ENCODE measurements at places on chromosomes 6 and 20.

GRCh38 chr6:155026706-155027045 lies 31.6 kb downstream of the TIAM2 start:
- no peak for DNase-seq

GRCh38 chr6:54266400-54266923 lies 41.8 kb upstream of the TINAG start:
- DNase-seq, result no peak

- DNase-seq, result no peak
These were observed 197.0 kb downstream of the SIM1 start for GRCh38 chr6:100267721-100268123.

DNA sequence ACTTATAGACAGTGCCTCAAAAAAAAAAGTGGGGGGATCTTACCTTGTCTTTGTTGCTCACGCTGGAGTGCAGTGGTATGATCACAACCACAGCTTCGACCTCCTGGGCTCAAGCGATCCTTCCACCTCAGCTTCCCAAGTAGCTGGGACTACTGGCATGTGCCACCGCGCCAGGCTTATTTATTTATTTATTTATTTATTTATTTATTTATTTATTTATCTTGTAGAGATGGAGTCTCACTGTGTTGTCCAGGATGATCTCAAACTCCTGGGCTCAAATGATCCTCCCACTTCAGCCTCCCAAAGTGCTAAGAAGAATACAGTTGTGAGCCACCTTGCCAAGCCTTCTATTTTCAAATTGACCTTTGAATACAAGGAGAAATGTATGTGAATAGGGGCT lies 553.0 kb upstream of the BTBD3 start:
- no peak for DNase-seq

GRCh38 chr6:6804843-6805615 lies 216.5 kb downstream of the LY86 start:
- DNase-seq, result no peak

GRCh38 chr6:9520417-9521151 lies 894.3 kb downstream of the TFAP2A start:
- DNase-seq, result no peak

DNA sequence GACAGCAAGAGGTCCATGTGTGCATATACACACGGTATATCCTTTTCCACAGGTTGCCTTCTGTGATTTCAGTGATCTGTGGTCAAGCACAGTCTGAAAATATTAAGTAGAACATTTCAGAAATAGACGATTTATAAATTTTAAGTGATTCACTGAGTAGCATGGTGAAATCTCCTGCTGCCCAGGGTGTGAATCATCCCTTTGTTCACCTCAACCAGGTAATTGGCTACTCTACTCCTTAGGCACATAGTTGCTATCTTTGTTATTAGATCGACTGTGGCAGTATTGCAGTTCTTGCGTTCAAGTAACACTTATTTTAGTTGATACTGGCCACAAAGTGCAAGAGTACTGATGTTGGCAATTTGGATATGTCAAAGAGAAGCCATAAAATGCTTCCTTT lies 1421.7 kb downstream of the GRIK2 start:
- DNase-seq, result no peak

DNA sequence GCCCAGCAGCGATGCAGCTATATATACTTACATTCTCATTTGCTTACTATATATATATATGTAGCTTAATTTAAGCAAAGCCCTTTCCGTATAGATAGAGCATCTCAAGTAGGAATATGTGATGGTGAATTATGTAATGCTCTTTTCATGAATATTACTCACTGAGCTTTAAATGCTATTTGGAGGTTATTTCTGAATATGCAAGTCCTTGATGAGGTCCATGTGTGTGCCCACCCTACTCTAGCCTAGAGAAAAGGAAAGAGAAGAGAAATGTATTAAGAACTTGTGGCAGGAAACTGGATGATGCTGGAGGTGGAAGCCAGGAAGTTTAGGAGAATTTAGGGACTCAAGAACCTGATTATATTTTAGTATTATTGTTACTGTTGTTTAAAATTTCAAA lies 63.2 kb downstream of the PHACTR1 start:
- no peak for DNase-seq

GRCh38 chr20:23484081-23484480 lies 6.8 kb upstream of the CST8 start:
- no peak for DNase-seq

DNA sequence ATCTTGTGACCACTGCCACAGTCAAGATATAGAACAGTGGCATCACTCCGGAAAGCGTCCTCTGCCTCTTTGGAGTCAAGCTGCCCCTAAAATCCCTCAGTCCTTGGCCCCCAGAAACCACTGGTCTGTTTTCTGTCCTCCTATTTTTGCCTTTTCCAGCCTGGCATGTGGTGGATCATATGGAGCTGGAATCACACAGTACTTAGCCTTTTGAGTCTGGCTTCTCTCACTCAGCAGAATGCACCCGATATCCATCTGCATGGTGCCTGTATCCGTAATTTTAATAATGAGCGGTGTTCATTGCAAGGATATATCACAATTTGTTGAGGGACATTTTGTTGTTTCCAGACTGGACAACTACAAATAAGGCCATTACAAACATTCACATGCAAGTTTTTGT lies 49.0 kb upstream of the STX16 start:
- no peak for DNase-seq

DNA sequence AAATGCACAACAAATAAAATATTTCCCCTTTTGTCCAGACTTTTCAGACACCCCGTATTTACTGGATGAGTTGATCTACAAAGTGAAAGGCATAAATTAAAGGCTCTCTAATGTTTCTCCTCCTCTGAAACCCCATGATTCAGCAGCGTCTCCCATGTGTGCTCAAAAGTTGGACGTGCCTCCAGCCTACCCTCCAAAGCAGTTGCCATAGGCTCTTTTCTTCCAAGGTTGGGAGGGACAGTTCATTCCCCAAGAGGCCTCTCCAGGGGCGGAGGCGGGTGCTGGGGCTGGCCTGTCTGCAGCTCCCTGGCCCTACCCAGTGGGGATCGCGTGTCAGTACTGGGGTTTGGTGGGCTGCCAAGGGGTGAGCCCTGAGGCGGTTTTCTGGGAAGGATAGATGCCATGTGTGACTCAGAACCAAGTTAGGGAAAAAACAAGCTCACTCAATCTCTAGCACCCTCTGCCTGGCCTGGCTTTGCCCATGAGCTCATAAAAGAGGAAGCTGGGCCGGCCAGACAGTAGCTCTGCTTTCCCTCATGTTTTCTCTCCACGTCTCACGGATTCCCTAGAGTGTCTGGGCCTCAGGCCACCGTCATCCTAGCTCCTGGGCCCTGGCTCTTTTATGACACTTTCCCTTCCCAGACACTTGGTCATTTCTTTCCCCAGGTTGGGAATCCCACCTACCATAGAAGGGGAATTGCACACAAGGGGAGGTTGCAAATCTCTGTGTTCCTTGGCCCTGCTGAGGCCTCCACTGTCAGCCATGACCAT lies 8.0 kb upstream of the IER3 start:
- no peak for DNase-seq

GRCh38 chr6:82057846-82058554 lies 189.5 kb downstream of the IBTK start:
- DNase-seq, result no peak

- no peak for DNase-seq
These were observed 36.3 kb upstream of the SPDEF start for GRCh38 chr6:34592208-34592952.

DNA sequence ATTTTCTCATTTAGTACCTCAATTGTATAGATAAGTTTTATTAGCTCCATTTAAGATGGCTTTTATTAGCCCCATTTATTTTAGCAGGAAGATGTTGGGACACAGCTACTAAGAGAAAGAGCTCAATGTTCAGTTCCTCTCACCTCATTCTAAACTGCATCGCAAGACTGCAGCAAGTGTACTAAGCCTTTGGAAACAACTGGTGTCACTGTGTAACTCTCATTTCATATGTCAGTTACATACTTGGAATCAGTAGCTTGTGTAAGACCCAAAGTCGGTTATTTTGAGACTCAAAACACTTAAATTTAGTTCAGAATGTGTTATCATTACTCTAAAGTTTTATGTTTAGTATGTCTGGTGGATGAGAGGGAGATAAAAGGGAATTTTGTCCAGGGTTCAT lies 482.9 kb downstream of the BMP2 start:
- DNase-seq, result no peak

DNA sequence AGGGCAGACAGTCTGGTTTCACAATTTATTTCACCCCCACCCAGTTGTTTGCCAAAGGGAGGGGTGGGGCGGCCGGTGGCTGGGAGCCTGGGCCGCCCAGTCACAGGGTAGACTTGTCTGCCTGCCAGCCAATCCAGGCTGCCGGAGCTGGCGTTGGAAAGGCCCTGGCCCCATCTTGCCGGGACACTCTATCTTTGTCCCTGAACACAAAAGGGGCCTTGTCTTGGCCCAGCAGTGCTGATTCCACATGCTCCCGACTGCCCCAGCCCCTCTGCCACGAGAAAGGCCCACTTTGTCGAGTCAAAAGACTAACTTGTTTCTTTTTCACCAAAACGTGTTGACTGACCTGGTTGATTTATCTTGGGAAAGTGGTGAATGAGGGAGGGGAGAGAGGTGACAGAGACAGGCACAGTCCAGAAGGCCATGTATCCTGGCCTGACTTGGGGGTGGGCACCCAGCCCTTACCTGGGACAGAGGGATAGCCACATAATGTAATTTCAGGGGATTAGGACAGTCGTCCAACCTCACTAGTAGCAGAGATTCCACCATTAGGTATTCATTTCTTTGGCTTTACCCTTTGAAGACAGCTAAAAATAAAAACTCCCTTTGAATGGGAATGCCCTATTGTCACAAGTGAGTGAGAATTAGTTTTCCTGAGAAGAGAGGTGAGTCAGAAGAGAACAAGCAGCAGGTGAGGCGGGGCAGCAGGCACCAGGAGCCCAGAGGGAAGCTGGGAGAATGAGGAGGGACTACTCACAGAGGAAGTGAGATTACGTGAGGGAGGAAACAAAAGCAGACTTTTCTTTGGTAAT lies 67.0 kb upstream of the SIRPA start:
- no peak for DNase-seq

DNA sequence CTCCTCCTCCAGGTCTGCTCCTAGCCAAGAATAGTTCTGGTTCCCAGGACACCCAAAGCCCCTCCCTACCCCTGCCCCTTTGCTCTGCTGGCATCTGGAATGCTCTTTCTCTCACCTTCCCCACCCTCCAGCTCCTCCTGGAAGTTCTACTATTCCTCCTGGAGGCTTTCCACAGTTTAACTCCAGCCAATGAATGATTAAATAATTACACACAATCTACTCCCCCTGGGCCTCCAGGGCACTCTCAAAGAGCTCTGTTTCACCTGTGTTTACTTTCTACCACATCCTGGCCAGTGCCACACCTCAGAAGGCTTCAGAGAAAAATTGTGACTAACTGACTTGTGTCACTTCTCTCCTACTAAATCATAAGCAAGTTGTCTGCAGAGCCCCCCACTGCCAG lies 36.2 kb downstream of the GCM1 start:
- no peak for DNase-seq

GRCh38 chr20:59726281-59726595 lies 121.9 kb downstream of the PHACTR3 start:
- no peak for DNase-seq

DNA sequence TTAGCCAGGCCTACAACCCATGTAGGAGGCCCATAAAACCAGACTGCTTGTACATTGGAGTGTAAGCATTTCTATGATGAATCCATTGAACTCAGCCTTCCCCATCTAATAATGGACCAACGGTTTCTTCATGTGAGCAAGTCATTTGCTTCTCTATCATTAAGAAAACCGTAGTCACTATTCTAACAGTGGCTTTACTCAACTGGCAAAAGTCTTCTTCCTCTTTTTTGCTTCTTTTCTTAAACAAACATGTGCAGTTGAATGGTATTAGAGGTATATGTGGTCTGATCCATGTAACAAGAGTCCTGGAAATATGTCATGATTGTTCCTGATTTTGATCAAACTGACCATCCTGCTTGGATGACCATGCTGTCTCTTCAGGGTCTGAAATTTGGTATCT lies 132.4 kb upstream of the STXBP5 start:
- no peak for DNase-seq

- no peak for DNase-seq
These were observed 146.7 kb upstream of the AFDN start for GRCh38 chr6:167679790-167680604.

GRCh38 chr6:52127957-52128356 lies 40.5 kb upstream of the PKHD1 start:
- DNase-seq, result no peak

- DNase-seq, result no peak
These were observed 53.0 kb downstream of the CDK5RAP1 start for GRCh38 chr20:33348136-33348937.

GRCh38 chr20:62695448-62696414 lies 12.9 kb upstream of the NTSR1 start:
- DNase-seq, result no peak

- DNase-seq, result no peak
These were observed 799 bp upstream of the ME1 start for GRCh38 chr6:83431545-83432155.

- DNase-seq, result no peak
These were observed 28.8 kb upstream of the EYA2 start for GRCh38 chr20:46865824-46866223.

DNA sequence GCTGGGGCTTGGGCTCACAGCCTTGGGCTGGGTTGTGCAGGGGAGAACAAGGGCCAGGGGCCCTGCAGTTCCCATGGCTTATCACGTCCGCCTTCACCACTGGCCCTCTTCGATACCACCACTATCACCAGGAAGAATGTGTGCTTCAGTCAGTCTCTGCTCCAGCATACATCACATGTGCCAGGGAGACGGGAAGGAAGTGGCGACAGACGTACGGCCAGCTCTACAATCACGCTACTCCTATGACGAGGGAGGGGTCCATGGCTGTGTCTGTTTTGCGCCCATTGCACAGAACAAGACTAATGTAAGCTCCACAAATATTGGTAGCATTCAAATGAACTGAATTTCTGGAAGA lies 72.1 kb downstream of the TRAM2 start:
- DNase-seq, result no peak

GRCh38 chr20:1866834-1867233 lies 28.4 kb upstream of the SIRPA start:
- no peak for DNase-seq

Data from cortex of kidney (tissue), 1 donor.